ENCODE measurements at places on chromosomes 3 and 15.

DNA sequence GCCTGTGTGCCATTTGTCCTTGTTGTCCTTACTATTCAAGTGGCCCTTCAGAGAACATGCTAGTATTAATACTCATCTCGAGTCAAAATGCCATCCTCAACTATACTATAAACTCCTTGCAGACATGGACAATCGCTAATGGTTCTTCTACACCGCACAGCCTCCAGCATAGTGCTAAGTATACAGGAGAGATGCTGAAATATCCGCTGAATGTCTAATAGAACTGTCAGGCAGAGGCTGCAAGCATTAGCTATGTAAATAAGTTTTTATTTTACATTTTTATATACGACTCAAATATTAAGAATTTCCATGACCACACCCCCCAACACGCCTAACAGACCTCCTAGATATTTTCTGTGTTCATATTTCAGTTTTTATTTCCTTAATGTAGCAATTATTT, 39.4 kb downstream of the AAGAB start:
- DNase-seq = no peak

- no peak for DNase-seq
These were observed 446.8 kb upstream of the DPH6 start for GRCh38 chr15:35992791-35993190.

DNA sequence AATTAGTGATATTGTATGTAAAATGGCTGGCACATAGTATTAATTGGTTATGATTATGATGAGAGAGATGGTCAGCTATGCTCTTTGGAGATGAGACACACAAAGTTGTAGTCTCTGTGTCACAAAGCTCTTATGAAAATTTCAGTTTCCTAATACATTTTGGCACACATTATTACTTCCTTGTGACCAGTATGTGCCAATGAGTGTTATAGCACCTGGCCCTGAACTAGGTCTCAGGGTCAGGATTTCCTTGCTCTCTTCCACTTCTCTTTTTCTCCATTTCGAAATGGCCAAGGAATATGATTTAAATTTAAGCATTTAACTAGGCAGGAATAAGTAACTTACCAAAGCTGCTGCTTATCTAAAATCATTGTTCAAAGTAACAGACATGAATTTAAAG, 28.0 kb downstream of the TIPARP start:
- DNase-seq = no peak

DNA sequence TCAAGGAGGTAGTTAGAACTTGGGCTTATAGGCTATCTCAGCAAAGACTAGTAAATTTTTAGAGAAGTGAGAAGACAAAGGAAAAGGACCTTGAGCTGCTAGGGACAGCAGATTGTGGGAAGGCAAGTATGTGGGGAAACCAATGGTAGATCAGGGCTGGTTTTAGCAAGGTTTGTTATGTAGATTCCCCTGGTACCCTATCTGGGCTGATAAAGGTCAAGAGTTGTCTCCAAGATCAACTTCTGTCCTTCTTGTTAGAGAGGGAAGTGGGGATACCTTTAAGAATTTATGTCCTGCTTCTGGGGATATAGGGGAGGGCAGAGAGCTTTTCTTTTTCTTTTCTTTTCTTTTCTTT, 28.9 kb downstream of the KAT2B start:
- DNase-seq = no peak

DNA sequence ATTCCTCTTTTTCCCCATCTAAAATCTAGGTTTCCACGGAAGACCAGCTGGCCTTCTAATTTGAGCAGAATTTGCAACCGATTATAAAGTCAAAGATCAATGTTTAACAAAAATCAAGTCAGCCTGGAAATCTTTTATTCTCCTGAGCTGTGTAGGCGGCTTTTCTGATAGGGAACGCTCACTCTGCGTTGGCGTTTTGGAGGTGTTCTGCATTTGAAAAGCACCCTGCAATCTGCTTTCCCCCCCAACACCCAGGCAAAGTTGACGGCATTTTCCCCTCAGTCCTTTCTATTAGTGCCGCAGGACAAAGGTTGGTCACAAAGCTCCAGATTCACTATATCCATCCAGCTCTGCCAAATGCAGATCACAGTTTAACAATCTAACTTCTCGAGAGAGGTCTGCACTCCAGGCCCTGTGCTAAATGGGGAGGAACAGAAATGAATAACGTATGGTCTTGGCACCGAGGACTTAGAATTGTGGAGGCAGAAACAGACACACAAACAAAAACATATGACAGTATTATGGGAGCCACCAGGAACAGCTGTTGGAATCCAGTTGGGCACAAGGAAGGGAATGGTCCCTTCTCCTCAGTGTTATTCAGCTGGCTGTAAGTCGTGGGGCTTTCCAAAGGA, 50.4 kb upstream of the LARS2 start:
- no peak for DNase-seq

GRCh38 chr3:128229106-128229857, 76.0 kb downstream of the EEFSEC start:
- DNase-seq = no peak

Measured in stomach (tissue), 19 donors.